ENCODE measurements at places on chromosomes 7 and 10.
A peak's percentile ranks its signal among the peaks of the same experiment; 100 is the strongest.

DNA sequence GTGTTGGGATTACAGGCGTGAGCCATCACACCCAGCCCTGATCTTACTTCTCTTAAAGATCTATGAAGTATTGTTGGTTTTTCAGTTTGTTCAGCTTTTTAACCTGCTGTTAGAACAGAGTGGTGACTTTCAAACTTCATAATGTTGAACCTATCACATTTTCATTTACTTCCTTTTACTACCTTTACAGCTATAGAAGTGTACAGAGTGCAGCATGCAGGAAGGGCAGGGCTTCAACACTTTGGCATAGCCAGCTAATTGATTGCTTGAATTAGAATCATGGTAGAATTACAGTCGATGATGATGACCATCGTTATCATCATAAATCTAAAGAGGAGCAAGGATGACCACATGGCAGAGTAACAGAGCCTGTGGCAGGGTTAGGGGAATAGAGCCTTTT is 55.5 kb downstream of the AOAH start:
- DNase-seq, result no peak

- no peak for DNase-seq
These were observed 35.8 kb upstream of the EIF4H start for GRCh38 chr7:74138334-74138867.

DNA sequence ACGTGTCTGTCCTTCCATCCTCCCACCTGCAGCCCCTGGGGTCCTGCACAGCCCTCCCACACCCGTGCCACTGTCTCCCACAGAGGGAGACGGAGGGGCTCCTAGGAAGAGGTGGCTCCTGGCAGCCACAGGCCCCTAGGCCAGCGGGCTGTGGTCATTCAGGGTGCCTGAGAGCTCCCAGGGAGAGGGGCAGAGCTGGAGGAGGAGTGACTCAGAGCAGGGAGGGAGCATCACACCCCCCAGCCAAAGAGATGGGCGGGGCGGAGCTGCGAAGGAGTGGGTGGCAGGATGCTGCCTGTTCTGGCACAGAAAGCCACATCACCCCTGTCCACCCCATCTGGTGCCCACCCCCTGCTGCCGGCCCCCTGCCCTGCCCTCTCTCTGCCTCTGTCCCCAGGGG is 50.5 kb downstream of the STK32C start:
- DNase-seq, result no peak

- DNase-seq, result no peak
These were observed 162.9 kb downstream of the SH3PXD2A start for GRCh38 chr10:103692436-103692951.

GRCh38 chr7:130708001-130708400 is 21.7 kb upstream of the TSGA13 start:
- no peak for DNase-seq

- DNase-seq, result no peak
These were observed 34.8 kb downstream of the NEUROG3 start for GRCh38 chr10:69538461-69538860.

GRCh38 chr7:44320794-44321371 is 4.5 kb downstream of the CAMK2B start:
- no peak for DNase-seq

DNA sequence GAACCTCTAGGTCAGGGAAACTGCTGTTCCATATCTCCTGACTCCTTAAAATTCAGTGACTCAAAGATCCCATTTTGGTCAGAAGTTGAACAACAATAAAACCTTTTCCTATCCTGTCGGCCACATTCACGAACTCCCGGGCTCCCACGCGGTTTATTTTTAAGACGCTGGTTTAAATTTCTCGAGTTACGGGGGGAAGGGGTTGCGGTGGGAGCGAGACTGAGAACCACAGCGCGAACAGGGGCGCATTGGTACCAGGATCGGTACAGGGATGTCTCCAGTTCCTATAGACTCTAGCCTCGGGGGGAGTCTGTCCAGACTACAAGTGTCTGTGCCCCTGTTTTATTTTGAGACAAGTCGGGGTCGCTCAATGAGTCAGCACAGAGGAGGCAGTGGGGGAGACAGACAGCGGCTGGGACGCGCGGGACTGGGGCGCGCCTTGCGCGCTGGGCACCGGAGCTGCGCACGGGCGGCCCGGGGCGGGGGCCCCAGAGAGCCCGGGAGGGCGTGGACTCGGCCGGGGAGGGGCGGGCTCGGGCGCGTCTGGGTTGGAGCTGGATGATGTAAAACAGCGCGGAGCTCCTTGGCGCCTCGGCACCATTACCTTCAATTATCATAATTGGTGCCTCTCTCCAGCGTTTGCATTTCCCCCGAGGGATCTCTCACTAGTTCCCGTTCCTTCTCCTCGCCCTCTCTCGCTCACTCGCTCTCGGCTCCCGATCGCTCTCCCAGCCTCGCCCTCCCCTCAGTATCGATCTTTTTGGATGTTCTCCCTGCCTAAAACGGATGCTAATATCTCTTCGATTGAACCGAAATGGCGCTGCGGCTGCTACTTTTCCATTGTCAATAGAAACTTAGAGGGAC is 8.7 kb upstream of the BAMBI start:
- DNase-seq, result peak; percentile 65

GRCh38 chr7:16026253-16027020 is 340.0 kb upstream of the MEOX2 start:
- DNase-seq, result no peak

DNA sequence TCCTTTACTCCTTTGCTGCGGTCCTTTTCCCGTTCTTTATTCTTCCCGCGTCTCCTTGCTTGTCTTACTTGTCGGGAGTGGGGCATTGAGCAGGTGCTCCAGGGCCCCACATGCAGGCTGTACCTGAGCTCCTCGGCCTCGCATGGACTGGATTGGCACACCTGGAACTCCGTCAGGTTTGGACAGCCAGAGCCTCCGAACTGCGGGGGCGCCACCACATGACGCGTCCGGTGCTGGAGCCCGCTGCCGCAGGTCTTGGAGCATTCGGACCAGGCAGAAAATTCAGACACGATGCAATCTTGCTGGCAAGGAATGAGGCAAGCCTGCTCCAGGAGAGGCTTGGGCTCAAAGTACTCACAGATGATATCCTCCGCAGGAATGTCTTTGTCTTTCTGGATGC is 195.7 kb downstream of the THSD7A start:
- DNase-seq, result no peak

GRCh38 chr7:135189961-135190360 is 19.5 kb upstream of the CYREN start:
- DNase-seq, result no peak
